ENCODE measurements at places on chromosomes 4 and X.

GRCh38 chr4:104592183-104592582 is 97.5 kb upstream of the CXXC4 start:
- no peak for DNase-seq

DNA sequence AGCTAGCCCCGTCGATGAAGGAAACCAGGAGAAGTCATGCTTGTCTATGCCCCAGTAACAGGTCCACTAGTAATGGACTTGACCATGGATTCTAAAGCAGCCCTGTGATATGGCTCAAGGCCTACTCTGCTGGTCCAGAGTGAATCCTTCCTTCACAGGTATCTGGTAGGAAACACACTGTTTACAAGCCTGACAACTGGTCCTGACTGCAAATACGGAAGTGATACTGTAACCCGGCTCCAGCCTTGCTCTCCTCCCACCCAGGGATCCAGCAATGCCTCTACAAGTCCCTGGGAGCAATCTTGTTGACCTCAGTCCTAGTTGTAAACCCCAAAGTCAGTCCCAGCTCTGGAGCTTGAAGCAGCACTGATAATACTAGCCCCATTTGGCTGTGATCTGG is 239.2 kb upstream of the GRID2 start:
- DNase-seq: no peak

GRCh38 chr4:138438608-138439007 is 196.5 kb upstream of the SLC7A11 start:
- no peak for DNase-seq

DNA sequence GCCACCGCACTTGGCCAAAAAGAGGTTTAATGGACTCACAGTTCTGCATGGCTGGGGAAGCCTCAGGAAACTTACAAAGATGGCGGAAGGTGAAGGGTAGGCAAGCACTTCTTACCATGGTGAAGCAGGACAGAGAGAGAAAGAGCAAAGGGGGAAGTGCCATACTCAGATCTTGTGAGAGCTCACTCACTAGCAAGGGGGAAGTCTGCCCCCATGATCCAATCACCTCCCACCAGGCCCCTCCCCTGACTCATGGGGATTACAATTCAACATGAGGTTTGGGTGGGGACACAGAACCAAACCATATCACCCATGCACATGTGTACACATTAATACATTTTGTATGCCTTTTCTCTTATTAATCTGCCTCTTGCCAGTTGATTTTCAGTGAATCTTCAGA is 77.2 kb upstream of the HSD17B10 start:
- DNase-seq: no peak

DNA sequence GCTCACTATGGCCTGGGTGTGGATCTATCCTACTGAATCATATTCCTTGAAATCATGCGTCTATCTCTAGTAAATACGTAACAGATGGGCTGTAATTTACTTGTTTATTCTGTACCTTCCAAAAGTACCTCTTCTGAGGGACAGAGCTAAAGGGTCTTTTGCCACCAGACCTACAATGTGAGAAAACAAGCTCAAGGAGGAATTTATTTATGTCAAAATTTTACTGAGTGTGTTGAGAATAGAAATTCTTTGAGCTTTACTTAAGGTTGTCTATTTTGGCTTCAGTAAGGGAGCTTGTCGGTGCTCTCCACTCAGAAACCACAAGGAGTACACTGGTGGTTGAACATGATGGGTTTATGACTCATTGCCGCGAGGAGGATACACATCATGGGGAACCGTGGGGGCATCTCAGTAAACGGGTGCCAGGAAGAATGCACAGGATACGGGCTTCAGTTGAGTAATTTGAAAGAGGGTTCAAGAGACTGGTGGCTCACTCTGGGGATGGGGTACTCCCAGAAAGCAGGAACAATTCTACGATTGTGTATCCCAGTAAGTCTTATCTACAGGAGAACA is 3.0 kb downstream of the ANK2 start:
- DNase-seq: no peak

GRCh38 chr4:43458293-43458692 is 565.8 kb downstream of the GRXCR1 start:
- DNase-seq: no peak

DNA sequence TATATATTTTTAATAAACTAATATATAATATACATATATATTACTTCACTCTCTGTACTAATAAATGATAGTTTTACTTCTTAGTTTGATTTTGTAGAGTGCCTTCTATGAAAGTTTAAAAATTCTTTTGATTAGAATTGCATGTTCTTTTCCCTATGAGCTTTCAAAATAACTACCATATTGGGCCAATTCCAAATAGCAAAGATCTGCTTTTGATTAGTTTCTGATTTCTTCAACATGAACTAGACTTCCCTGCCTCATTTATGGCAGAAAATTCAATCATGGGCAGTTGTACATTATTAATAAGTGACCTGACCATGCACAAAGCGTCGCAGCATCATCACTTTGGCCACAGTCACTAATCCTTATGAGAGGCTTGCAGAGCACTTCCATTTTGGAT is 48.9 kb upstream of the TEX13A start:
- no peak for DNase-seq

GRCh38 chr4:56118055-56118454 is 169.3 kb downstream of the CEP135 start:
- no peak for DNase-seq

DNA sequence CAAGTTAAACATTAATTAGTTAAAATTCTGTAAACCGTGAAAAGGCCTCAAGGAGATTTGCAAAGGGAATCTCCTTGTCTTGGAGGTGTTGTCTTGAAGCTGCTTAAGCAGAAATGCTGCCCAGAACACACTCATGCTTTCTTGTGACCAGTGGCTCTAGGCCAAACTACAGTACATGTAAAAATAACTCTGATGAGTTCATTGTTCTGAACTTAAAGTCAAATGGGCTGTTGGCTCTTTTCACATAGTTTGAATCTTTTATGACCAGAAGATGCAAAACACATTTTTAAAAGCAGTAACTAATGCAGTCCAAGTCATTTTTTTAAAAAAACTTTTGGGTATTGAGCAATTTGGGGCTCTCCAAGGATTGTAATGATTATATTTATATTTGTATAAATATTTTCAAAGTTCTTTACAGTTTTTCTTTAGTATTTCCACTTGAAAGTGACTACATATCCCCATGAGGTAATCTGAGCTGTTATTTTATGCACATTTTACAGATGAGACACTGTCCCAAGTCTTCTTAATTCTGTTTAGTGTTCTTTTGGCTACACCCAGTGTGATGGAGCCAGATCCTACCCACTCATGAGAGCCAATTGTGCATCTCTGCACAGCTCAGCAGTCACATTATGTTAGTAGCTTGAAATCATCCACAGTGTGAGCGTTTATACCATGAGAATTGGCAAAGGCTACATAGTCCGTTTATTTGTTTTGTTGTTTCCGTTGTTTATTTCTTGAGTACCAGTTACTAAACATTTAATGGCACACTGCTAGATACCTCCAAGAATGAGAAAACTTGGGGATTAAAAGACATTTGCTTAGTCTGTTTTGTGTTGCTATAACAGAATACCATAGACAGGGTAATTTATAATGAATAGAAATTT is 112.8 kb upstream of the ATXN3L start:
- peak; percentile 90 for DNase-seq

- no peak for DNase-seq
Observed at GRCh38 chrX:132505116-132505515, 16.3 kb upstream of the MBNL3 start.

DNA sequence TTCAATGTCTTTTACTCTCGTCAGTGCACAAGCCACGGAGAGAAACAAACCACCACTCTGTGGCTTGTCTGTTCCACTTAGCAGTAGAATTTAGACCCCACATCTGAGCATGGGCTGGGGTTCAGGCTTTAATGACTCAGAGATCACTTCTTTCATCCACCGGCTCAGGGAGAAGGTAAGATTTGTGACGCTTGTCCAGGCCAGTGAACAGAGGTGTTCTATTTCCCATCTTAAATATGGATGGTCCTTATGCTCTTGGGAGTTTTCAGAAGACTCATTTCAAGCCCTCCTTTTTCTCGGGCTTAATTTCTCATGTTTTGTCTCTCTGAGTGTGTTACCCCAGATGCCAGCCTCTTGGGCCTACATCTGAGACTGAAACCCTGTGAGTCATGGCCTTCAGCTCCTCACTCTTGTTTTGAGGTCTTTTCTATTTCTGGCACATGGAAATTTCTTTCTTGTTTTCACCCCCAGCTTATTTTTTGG is 127.4 kb upstream of the SFRP2 start:
- no peak for DNase-seq
